ENCODE measurements at places on chromosomes 12 and 14.
A peak's percentile ranks its signal among the peaks of the same experiment; 100 is the strongest.

GRCh38 chr14:31291210-31291609 lies 83.6 kb upstream of the HECTD1 start:
- DNase-seq = no peak

GRCh38 chr14:85296456-85297210 lies 233.3 kb upstream of the FLRT2 start:
- peak; percentile 48 for DNase-seq

- DNase-seq = no peak
Observed at GRCh38 chr12:56688846-56689109, 694 bp upstream of the PTGES3 start.

GRCh38 chr12:124017064-124017463 lies 44.0 kb downstream of the ZNF664 start:
- DNase-seq = no peak

DNA sequence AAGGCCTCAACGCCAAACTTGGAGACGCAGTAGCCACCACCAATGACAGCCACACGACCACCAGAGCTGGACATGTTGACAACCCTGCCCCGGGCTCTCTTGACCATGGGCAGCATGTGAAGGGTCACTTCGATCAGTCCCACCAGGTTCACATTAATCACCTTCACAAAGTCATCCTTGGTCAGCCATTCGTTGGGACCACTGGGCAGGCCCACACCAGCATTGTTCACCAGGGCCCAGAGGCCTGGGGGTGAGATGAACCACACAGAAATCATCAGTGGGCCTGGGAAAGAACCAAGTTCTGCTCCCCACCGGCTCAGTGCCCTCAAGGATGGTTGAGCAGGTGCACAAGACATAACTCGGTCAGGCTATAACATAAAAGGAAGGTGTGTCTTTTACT lies 4.0 kb downstream of the SDR9C7 start:
- no peak for DNase-seq

- no peak for DNase-seq
Observed at GRCh38 chr14:93046705-93047050, 69.0 kb downstream of the ITPK1 start.

- no peak for DNase-seq
Observed at GRCh38 chr12:14281539-14281938, 83.9 kb upstream of the ATF7IP start.

DNA sequence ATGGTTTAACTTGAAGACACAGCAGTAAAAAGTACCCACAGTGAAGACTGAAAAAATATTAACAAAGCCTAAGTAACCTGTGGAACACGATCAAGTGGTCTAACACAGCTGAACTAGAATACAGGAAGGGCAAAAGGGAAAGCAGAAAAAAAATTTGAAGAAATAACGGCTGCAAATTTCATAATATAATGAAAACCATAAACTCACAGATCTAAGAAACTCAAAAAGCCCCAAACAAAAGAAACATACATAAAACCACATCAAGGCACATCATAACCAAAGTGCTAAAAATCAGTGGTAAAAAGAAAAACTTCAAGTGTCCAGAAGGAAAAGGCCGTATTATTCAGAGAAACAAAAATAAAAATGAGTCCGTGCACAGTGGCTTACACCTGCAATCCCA lies 30.9 kb downstream of the SPPL3 start:
- DNase-seq = no peak

- DNase-seq = no peak
Observed at GRCh38 chr12:20280515-20280914, 87.8 kb upstream of the PDE3A start.

DNA sequence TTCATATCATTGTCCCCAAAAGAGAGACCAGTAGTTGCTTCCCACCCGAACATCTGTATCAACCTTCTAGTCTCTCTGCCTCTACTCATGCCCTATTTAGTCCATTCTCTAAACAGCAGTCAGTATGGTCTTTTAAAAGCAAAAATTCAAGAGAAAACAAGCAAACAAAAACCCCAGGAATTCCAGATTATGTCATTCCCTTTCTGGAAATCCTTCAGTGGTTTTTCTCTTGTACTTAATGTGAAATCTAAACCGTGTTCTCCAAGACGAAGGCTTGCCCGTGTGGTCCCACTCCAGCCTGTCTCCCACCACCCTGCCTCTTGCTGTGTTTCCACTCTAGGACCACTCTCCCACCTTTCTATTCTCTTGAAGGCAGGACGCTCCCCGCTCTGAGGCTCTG lies 90.8 kb downstream of the TMEM30B start:
- no peak for DNase-seq

- DNase-seq = peak; percentile 26
Observed at GRCh38 chr14:54935958-54936357, 33.3 kb upstream of the GCH1 start.

GRCh38 chr14:93018366-93018765 lies 95.4 kb downstream of the CHGA start:
- DNase-seq = no peak

DNA sequence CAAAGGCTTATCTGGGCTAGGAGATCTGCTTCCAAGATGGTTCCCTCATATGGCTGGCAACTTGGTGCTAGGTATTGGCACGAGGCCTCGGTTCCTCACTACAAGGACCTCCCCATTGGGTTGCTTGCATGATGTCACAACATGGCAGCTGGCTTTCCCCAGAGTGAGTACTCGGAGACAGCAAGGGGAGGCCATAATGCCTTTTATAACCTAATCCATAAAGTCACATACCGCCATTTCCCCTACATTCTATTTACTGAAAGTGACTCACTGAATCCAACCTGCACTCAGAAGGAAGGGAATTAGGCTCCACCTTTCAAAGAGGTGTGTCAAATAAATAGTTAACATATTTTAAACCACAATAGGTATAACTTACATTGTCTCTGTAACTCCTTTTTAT lies 130.9 kb downstream of the SAMD4A start:
- DNase-seq = no peak

DNA sequence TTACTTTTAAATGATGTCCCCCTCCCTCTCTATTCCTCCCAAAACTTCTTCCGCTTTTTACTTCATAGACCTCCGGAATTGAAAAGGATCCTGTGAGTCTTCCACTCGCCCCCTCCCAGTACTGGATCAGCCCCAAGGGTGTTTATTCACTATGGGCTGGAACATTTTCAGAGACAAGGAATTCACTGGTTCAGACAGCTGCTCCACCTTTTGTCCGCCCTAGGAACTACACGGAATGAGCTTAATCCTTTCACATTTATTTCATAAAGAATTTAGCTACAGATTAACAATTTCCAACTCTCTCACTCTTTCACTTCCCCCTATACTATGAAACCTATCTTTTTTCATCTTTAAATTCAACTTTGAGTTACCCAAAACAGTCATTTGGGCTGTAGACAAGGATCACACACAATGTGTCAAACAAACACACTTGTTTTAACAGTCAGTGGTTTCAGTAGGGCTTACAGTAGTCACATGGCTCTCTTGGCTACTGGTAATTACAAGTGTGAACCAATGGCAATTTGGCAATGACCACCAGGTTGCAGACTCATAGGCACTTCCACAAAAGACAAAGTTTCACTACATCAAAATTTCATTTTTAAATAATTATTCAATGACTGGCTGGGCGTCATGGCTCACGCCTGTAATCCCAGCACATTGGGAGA lies 20.6 kb downstream of the CNIH1 start:
- DNase-seq = no peak

GRCh38 chr12:11689591-11690186 lies 40.2 kb downstream of the ETV6 start:
- no peak for DNase-seq

- DNase-seq = no peak
Observed at GRCh38 chr14:105136401-105137322, 31.9 kb downstream of the JAG2 start.

GRCh38 chr14:45664668-45665356 lies 411.8 kb upstream of the MIS18BP1 start:
- no peak for DNase-seq

DNA sequence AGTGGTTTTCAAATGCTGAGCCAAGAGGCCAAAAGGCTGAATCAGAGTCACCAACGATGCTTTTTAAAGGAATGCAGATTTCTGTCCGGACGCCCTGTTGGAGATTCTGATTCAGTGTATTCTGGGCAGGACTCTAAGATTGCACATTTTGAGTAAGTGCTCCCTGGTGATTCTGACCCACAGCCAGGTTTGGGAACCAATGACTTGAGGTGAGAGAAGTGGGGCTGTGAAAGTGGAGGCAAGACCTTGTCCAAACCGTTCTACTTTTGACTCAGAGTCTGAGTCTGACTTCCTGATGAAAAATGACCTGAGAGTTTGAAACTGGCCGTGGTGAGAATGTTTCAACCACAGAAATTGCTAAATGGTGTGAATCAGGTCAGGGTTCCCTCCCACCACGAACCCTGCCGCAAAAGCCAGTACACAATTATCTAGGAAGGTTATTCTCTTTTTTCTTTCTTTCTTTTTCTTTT lies 90.2 kb downstream of the NTN4 start:
- peak; percentile 66 for DNase-seq

DNA sequence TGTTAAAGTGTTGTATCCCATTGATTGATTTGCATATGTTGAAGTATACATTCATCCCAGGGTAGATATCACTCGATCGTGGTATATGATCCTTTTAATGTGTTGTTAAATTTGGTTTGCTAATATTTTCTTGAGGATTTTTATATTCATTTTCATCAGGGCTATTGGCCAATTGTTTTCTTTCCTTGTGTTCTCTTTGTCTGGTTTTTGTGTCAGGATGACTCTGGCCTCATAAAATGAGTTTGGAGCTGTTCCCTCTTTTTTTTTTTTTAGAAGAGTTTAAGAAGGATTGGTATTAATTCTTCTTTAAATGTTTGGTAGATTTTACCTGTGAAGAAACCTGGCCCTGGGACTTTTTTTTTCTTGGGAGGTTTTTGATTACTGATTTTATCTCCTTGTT lies 303.5 kb upstream of the RTL1 start:
- DNase-seq = no peak

DNA sequence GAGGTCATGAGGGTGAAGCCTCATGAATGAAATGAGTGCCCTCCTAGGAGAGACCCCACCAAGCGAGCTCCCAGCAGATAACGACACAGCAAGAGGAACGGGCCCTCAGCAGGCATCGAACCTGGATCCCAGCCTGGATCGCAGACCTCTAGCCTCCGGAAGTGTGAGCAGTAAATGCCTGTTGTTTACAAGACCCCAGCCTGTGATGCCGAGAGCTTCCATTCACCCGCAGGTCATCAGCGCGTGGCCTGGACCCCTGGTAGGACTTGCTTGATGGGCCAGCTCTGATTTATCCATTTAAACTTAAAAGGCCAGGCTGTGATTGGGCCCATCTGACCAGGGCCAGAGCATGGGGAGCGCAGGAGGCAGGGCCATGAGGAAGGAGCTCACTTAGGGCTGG lies 7.0 kb downstream of the TMEM179 start:
- no peak for DNase-seq

GRCh38 chr12:41557344-41557743 lies 369.2 kb downstream of the PDZRN4 start:
- DNase-seq = no peak

GRCh38 chr14:23358042-23358441 lies 5.4 kb upstream of the SLC22A17 start:
- DNase-seq = no peak

DNA sequence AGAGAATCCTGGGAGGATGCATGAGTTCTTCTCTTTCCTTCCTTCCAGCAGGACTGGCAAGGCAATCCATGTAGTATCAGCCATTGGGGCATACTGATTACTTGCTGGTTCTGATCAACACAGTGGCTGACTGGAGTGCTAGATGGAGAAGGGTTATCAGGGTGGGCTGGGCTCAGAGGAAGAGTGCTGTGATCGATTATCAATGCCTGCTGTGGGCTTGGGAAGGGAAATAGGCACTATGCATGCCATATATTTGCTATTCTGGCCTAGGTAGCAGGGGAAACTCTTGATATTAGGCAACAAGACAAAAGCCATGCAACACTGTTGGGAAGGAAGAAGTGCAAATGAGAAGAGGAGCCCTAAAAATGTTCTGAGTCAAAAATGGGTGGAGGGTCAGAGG lies 45.8 kb downstream of the HRK start:
- DNase-seq = no peak

GRCh38 chr12:69739287-69740191 lies 879 bp downstream of the RAB3IP start:
- DNase-seq = no peak

DNA sequence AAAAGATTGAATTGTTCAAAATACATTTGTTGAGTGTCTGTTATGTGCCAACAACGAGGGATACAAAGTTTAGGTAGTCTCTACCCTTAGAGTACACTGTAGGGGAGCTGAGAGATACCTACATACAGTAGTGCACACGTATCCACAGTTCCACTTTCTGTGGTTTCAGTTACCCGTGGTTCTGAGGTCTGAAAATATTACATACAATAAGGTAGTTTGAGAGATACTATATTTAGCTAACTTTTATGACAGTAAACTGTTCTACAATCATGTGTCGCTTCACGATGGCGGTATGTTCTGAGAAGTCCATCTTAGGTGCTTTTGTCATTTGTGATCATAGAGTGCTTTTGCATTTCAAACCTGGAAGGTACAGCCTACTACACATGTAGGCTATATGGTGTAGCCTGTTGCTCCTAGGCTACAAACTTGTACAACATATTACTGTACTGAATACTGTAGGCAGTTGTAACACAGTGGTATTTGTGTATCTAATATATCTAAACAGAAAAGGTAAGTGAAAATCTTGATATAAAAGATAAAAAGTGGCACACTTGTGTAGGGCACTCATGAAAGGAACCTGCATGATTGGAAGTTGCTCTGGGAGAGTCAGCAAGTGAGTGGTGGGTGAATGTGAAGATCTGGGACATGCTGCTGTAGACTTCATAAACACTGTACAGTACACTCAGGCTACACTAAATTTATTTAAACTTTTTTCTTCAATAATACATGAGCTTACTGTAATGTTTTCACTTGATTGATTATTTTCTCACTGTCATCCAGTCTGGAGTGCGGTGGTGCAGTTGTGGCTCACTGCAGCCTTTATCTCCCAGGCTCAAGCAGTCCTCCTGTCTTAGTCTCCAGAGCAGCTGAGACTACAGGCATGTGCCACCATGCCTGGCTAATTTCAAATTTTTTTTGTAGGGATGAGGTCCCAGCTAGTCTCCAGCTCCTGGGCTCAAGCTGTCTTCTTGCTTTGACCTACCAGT lies 4.0 kb downstream of the CPSF6 start:
- DNase-seq = no peak

DNA sequence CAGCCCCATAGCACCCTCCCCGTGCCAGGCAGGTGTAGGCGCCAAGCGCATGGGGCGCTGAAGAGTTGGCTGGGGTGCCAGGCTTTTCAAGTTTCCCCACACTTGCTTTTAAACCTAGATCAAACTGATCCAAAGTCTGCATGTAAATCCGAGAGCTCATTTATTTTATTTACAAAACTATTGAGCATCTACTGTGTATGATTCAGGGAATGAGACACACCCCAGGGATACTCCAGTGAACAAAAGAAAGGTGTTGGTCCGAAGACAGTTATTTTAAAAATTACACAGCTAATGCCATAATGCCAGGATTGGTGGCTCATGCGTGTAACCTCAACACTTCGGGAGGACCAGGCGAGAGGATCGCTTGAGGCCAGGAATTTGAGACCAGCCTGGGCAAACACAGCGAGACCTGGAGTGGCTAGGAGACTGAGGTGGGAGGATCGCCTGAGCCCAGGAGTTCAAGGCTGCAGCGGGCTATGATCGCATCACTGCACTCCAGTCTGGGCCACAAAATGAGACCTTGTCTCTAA lies 780 bp upstream of the SLC41A2 start:
- DNase-seq = no peak
